ENCODE measurements at places on chromosomes 5 and 9.

GRCh38 chr9:129839324-129840023, 4.2 kb downstream of the USP20 start:
- H3K36me3 ChIP-seq, result peaks cover 41% of the 10 kb centered on the region
- peaks cover 32% of the 10 kb centered on the region for H3K4me1 ChIP-seq
- peak overlapping the region; percentile 96 for H3K4me3 ChIP-seq
- no peaks in the 10 kb centered on the region for H3K27me3 ChIP-seq
- peak overlapping the region; percentile 92 for H3K27ac ChIP-seq
- ATAC-seq, result no peak

DNA sequence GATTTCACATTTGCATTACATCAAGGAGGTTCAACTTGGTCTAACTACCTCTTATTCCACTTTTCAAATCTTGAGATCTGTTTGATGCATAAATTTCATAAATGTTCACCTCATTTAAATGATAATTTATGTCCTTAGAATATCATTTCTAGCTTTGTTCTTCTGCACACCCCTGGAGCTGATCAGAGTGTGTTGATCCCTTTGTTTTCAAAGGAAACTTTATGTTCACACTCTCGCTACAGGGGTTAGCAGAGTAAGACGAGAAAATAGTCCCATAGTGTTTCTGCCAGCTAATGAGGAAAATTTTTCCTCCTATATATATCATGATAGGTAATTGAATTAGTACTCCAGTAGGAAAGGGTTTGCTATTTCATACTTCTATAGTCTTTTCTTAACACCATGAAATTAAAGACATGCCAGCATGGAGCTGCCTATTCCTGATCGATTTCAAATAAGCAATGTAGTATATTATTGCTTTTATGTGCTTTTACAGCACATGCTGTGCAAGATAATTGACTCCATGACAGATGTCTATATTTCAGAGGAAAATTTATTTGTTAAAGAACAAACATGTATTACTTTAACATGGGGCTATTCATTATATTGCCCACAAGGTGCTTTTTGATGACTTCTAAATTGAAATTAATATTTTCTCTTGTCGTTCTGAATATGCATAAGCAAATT, 4.8 kb upstream of the PAM start:
- H3K4me1 ChIP-seq, result peaks cover 15% of the 10 kb centered on the region
- H3K36me3 ChIP-seq, result peaks cover 26% of the 10 kb centered on the region
- H3K4me3 ChIP-seq, result no peak overlapping the region
- H3K27ac ChIP-seq, result no peak overlapping the region
- no peak for ATAC-seq
- no peaks in the 10 kb centered on the region for H3K27me3 ChIP-seq

GRCh38 chr9:15229409-15229808, 77.6 kb downstream of the TTC39B start:
- H3K27ac ChIP-seq, result peak overlapping the region; percentile 68
- peaks cover 27% of the 10 kb centered on the region for H3K4me1 ChIP-seq
- H3K36me3 ChIP-seq, result peaks cover 19% of the 10 kb centered on the region
- no peaks in the 10 kb centered on the region for H3K27me3 ChIP-seq
- ATAC-seq, result no peak

- no peak overlapping the region for H3K4me3 ChIP-seq
- ATAC-seq, result no peak
- H3K27ac ChIP-seq, result no peak overlapping the region
- no peaks in the 10 kb centered on the region for H3K4me1 ChIP-seq
- H3K36me3 ChIP-seq, result no peaks in the 10 kb centered on the region
Measured at GRCh38 chr5:11040345-11040744, 279.3 kb upstream of the DAP start.

All from activated T-helper 17 cell treated with anti-CD3 and anti-CD28 coated beads, Interleukin-2, amount 50 U/mL, for 72 hours (primary cell).